Smooth muscle cell of bladder (primary cell): ENCODE measurements at places on chromosomes 2 and 18. TPM values are rescaled to one million over a fixed set of nuclear protein-coding genes. Genes with fewer than 3 reads are reported as not detected.

The ZNF521 gene
- 25.0 and 37.3 TPM in 2 replicates for total RNA-seq

The CDH20 gene
- total RNA-seq, result under 0.01 and 0.18 TPM in 2 replicates

The HOXD13 gene
- total RNA-seq, result 0.09 and 0.28 TPM in 2 replicates

The G6PC2 gene
- total RNA-seq, result not detected in 2 replicates

The LBX2 gene
- 1.3 and 2.9 TPM in 2 replicates for total RNA-seq

The STPG4 gene
- total RNA-seq, result 0.28 and 0.37 TPM in 2 replicates

The CDH7 gene
- total RNA-seq, result under 0.01 TPM in 1 of 2 replicates, not detected in the other

The RESP18 gene
- not detected in 2 replicates for total RNA-seq

The NYAP2 gene
- under 0.01 TPM in 1 of 2 replicates, not detected in the other for total RNA-seq

The SERPINB13 gene
- not detected in 2 replicates for total RNA-seq

The ATP5F1A gene
- 569 and 765 TPM in 2 replicates for total RNA-seq

The IL36A gene
- not detected in 2 replicates for total RNA-seq

The C1GALT1C1L gene
- 0.57 and 0.74 TPM in 2 replicates for total RNA-seq

The ROCK1 gene
- 26.3 and 28.3 TPM in 2 replicates for total RNA-seq

The ADAM17 gene
- total RNA-seq, result 54.3 and 58.5 TPM in 2 replicates

The RTP5 gene
- not detected in 2 replicates for total RNA-seq

The REG3A gene
- total RNA-seq, result not detected in 2 replicates

The SF3B1 gene
- total RNA-seq, result 163 and 188 TPM in 2 replicates

The VAMP5 gene
- 32.8 and 39.0 TPM in 2 replicates for total RNA-seq

The APCDD1 gene
- total RNA-seq, result 0.09 and 1.1 TPM in 2 replicates

The GLI2 gene
- total RNA-seq, result 6.4 and 11.3 TPM in 2 replicates

The RAX gene
- total RNA-seq, result not detected in 2 replicates

The CFC1 gene
- not detected in 2 replicates for total RNA-seq

The MEP1B gene
- not detected in 2 replicates for total RNA-seq
